ENCODE measurements at places on chromosomes 12 and 14. TPM values are rescaled to one million over a fixed set of nuclear protein-coding genes. Genes with fewer than 3 reads are reported as not detected.

- no peaks in the 10 kb centered on the region for H3K36me3 ChIP-seq
- H3K27ac ChIP-seq = no peak overlapping the region
- no peak for DNase-seq
- H3K4me1 ChIP-seq = no peaks in the 10 kb centered on the region
- H3K27me3 ChIP-seq = no peaks in the 10 kb centered on the region
Measured at GRCh38 chr12:82880442-82880901, 193.8 kb downstream of the TMTC2 start.

DNA sequence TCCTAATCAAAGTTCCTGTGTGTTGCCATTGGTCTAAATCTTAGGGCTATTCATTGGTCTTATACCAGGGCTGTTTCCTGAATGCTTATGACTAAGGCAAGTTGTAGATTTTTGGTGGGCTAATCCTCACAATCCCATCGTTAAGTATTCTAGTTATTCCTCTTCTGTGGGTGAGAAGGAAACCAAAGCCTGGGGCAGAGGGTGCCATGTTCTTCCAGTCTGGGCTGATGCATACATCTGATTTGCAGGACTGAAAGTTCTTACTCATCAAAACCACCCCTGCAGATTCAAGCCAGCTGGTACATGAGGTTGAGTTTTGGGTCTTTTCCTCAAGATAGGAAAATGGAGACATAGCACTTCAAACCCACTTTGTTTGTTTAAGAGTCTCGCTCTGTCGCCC, 25.7 kb downstream of the PPP1CC start:
- H3K4me1 ChIP-seq = no peaks in the 10 kb centered on the region
- H3K27me3 ChIP-seq = no peaks in the 10 kb centered on the region
- no peak for DNase-seq
- no peak overlapping the region for H3K4me3 ChIP-seq
- H3K27ac ChIP-seq = no peak overlapping the region

GRCh38 chr12:43973385-43973784, 137.5 kb downstream of the TMEM117 start:
- no peaks in the 10 kb centered on the region for H3K4me1 ChIP-seq
- DNase-seq = no peak
- H3K36me3 ChIP-seq = no peaks in the 10 kb centered on the region
- no peak overlapping the region for H3K27ac ChIP-seq

DNA sequence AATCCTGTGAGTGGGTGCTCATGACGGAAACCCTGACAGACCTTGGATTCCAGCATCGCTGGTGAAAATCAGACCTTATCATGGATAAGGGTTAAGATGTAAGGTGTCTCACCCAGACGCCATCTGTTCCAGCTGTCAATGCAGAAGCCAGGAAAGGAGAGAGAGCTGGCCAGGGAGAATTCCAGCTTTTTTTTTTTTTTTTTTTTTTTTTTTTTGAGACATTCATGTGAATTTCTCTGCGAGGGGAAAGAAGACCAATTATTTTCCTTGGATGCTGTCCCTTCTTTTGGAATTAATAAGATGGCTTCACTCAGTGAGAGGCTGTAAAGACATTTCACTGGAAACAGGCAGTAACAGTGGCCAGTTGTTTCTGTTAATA, 1.8 kb downstream of the TRAF3 start:
- H3K27ac ChIP-seq = no peak overlapping the region
- DNase-seq = peak; percentile 25
- no peaks in the 10 kb centered on the region for H3K36me3 ChIP-seq
- peak overlapping the region; percentile 78 for H3K4me3 ChIP-seq
- peaks cover 18% of the 10 kb centered on the region for H3K4me1 ChIP-seq

DNA sequence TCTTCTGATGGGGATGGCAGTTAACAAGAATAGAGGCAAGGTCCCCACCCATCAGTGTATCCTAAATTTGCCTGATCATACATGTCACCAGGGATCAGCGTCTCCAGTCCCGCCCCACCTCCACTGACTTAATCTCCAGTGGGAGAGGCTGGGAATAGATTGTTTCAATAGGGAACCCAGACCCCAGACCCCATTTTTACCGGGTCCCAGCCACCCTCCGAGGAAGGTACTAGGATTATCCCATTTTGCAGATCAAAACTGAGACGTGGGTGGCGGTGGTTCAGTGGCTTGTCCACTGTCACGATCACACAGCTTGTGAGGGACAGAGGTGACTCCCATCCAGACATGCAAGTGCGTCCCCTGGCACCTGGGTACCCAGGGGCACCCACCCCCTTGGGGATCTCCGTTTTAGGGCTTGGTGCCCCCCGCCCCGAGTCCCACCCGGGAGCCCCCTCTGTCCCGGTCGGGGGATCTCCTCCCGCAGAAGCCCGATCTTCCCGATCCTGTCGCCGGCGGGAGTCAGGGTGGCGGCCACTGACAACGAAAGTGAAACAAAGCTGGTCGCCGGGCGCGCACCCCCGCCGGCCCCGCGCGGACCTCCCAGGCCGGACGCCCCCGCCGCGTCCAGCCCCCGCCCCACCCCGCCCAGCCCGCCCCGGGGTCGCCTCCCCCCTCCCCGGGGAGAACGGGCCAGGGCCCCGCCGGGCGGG, 523 bp downstream of the WSB2 start:
- H3K4me1 ChIP-seq = peaks cover 29% of the 10 kb centered on the region
- peak overlapping the region; percentile 92 for H3K27ac ChIP-seq
- no peaks in the 10 kb centered on the region for H3K27me3 ChIP-seq
- peak; percentile 66 for DNase-seq
- peak overlapping the region; percentile 84 for H3K4me3 ChIP-seq

DNA sequence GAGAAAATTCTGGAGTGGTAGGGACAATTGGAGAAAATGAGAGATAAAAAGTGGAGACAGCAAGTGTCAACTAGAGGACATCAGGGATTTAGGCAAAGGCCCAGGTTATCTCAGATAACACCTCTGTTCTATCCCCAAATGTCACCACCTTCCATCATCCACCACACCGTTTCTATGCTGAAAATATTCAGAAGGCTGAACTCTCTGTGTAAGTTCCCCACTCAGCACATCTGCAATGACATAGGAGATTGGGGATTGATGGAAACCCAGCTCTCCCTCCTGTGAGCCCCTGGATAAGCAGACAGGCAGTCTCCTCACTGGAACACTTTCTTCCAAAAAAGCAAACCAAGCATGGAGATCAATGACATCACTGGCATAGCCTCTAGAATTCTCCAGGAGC, 5.6 kb upstream of the OR10P1 start:
- no peak overlapping the region for H3K4me3 ChIP-seq
- no peaks in the 10 kb centered on the region for H3K4me1 ChIP-seq
- no peaks in the 10 kb centered on the region for H3K36me3 ChIP-seq
- H3K27ac ChIP-seq = no peak overlapping the region

GRCh38 chr12:49651855-49652254, 28.5 kb downstream of the PRPF40B start:
- no peaks in the 10 kb centered on the region for H3K4me1 ChIP-seq
- DNase-seq = no peak
- no peak overlapping the region for H3K27ac ChIP-seq
- H3K36me3 ChIP-seq = no peaks in the 10 kb centered on the region

DNA sequence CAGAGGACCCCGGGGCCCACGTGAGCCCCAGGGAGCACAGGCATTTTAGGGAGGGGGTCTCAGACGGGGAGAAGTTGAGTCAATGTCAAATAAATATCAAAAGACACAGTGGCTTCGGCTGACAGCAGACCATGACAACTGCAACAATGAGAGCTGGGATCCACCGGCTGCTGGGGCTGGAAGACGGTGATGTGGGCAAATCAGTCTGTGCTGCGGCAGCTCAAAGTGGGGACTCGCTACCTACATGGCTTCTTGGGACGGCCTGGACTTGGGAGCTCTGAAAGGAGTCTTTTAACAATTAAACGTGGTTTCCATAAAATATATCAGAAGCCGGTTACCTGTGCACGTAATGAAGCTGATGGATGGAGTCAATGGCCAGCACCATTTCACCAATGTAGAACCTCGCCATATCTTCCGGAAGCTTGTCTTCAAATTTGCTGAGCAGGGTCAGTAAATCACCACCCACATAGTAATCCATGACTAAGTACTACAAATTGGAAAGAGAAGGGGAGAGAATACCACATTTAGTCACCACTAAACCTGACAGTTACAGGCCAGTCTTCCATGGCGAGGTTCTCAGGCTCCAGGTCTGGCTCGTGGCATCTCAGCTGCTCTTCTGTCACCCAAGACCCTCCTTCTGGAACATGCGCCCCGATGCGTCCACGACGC, 58.0 kb downstream of the CDC42BPB start:
- H3K27ac ChIP-seq = peak overlapping the region; percentile 32
- peaks cover 9% of the 10 kb centered on the region for H3K36me3 ChIP-seq
- H3K4me3 ChIP-seq = no peak overlapping the region
- H3K4me1 ChIP-seq = peaks cover 8% of the 10 kb centered on the region
- DNase-seq = peak; percentile 63

GRCh38 chr12:1629338-1630132, 504 bp downstream of the WNT5B start:
- DNase-seq = no peak
- peaks cover 20% of the 10 kb centered on the region for H3K36me3 ChIP-seq

- no peaks in the 10 kb centered on the region for H3K36me3 ChIP-seq
- no peak overlapping the region for H3K27ac ChIP-seq
- no peak overlapping the region for H3K4me3 ChIP-seq
Measured at GRCh38 chr12:81811778-81812125, 52.6 kb upstream of the PPFIA2 start.

GRCh38 chr14:24300326-24300980, 803 bp downstream of the NOP9 start:
- DNase-seq = peak; percentile 11
- peaks cover 17% of the 10 kb centered on the region for H3K4me1 ChIP-seq
- peak overlapping the region; percentile 95 for H3K4me3 ChIP-seq
- H3K27ac ChIP-seq = peak overlapping the region; percentile 86
- no peaks in the 10 kb centered on the region for H3K27me3 ChIP-seq
- H3K36me3 ChIP-seq = peaks cover 16% of the 10 kb centered on the region

GRCh38 chr12:46046436-46046835, 56.1 kb upstream of the SCAF11 start:
- no peak overlapping the region for H3K27ac ChIP-seq
- no peaks in the 10 kb centered on the region for H3K36me3 ChIP-seq
- DNase-seq = no peak

- H3K27me3 ChIP-seq = no peaks in the 10 kb centered on the region
- H3K4me1 ChIP-seq = no peaks in the 10 kb centered on the region
- no peak overlapping the region for H3K27ac ChIP-seq
- DNase-seq = peak; percentile 65
Measured at GRCh38 chr12:27236498-27236897, 7.6 kb upstream of the STK38L start.

- DNase-seq = no peak
- H3K36me3 ChIP-seq = no peaks in the 10 kb centered on the region
- H3K27ac ChIP-seq = no peak overlapping the region
- peaks cover under 1% of the 10 kb centered on the region for H3K4me1 ChIP-seq
- H3K4me3 ChIP-seq = 0 out of 2 replicates have a peak overlapping the region, but pooled peaks have one; percentile 43
- no peaks in the 10 kb centered on the region for H3K27me3 ChIP-seq
Measured at GRCh38 chr14:96198430-96199130, 6.1 kb upstream of the BDKRB2 start.

DNA sequence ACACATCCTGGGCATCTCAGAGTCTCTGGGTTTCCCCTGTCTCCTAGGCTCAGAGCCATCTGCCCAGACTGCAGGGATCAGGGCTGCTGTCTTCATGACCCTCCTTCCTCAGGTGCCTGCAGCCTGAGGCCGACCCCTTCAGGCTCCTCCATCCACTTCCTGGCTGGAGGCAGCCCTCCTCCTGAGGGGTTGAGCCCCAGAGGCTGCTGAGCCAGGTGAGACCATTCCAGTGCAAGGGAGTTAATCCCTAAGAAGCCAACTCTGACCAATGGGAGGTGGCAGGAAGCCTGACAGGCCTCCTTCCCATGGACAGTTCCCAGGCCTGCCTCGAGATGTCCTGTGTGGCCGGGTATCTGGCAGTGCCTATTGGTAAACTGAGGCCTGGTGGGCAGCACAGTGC, 8.4 kb upstream of the PPP4R4 start:
- H3K27me3 ChIP-seq = peaks cover 7% of the 10 kb centered on the region
- H3K36me3 ChIP-seq = no peaks in the 10 kb centered on the region
- no peak overlapping the region for H3K4me3 ChIP-seq

DNA sequence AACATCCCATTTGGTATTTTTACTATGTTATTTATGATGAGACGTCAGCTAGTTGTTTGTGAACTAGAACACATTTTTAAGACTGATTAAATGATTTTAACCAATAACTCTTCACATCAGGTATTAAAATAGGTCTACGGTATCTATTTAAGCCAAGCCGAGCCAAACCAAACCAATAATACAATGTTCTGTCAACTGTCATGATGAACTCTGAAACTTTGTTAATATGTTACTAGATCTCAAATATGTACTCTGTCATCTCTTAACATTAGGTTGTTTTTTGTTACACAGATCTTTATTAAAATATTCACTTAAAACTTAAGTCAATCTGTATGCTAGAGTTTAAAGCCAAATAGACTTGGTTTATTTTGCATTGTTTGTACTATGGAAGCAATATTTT, 1.0 kb downstream of the ART4 start:
- H3K27me3 ChIP-seq = no peaks in the 10 kb centered on the region
- no peak for DNase-seq
- H3K36me3 ChIP-seq = no peaks in the 10 kb centered on the region
- H3K4me3 ChIP-seq = 0 out of 2 replicates have a peak overlapping the region, but pooled peaks have one; percentile 2

DNA sequence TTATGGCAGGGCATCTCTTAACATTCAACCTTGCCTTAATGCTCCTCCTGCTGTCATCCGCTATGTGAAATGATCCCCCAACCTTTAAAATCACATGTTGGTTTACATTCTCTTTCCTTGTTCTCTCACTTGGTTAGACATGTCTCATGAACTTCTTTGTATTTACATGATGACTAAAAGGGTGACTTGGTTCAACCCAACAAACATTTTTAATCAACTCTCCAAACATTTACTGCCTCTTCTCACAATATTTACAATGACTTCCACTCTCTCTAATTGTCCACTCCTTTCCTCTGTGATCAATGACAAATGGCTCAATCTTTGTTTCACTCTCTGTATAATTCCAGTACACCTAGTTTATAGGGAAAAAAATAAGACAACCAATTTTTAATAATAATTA, 506.1 kb downstream of the NELL2 start:
- H3K4me1 ChIP-seq = peaks cover 11% of the 10 kb centered on the region
- no peaks in the 10 kb centered on the region for H3K36me3 ChIP-seq
- no peak for DNase-seq
- H3K27me3 ChIP-seq = no peaks in the 10 kb centered on the region
- no peak overlapping the region for H3K27ac ChIP-seq

The TRHDE gene
- 2.8 TPM for total RNA-seq

The SPIC gene
- total RNA-seq = not detected

The RAB21 gene
- total RNA-seq = 26.6 TPM

The GPRC5A gene
- total RNA-seq = 37.8 TPM

The RNASE7 gene
- not detected for total RNA-seq

The APOF gene
- not detected for total RNA-seq

The FZD10 gene
- total RNA-seq = not detected

The CATSPERB gene
- 0.11 TPM for total RNA-seq

Measured in GM23248 (cell line).